ENCODE measurements at places on chromosomes 13 and 19. TPM values are rescaled to one million over a fixed set of nuclear protein-coding genes. Genes with fewer than 3 reads are reported as not detected.

The PRR22 gene
- 8.6 TPM for total RNA-seq

The C19orf85 gene
- total RNA-seq: not detected

The SCGB2B2 gene
- total RNA-seq: 0.73 TPM

The NLRP9 gene
- not detected for total RNA-seq

The COPE gene
- total RNA-seq: 124 TPM

The RAVER1 gene
- total RNA-seq: 56.1 TPM

The NCAN gene
- not detected for total RNA-seq

The EDNRB gene
- total RNA-seq: not detected

The NXNL1 gene
- not detected for total RNA-seq

GRCh38 chr19:46069806-46070341 is 29.1 kb upstream of the IGFL4 start:
- no peak overlapping the region for H3K27ac ChIP-seq
- H3K36me3 ChIP-seq: no peaks in the 10 kb centered on the region
- DNase-seq: no peak
- no peaks in the 10 kb centered on the region for H3K4me1 ChIP-seq
- H3K4me3 ChIP-seq: no peak overlapping the region

GRCh38 chr19:14072535-14073260 is at the start of gene MISP3:
Gene MISP3 (plus strand): TSS chr19:14072786. CDS start chr19:14073310, 524 bp downstream.
- H3K27ac ChIP-seq: peak within 1 kb of the TSS; percentile 50
- H3K4me3 ChIP-seq: peak within 1 kb of the TSS; percentile 91
- no peaks in the 10 kb centered on the region for H3K27me3 ChIP-seq
- no peaks in the 10 kb centered on the region for H3K36me3 ChIP-seq
- peaks cover 18% of the 10 kb centered on the region for H3K4me1 ChIP-seq

GRCh38 chr13:77725071-77725470 is 27.6 kb downstream of the SLAIN1 start:
- no peak for DNase-seq
- H3K4me3 ChIP-seq: no peak overlapping the region
- peaks cover 26% of the 10 kb centered on the region for H3K36me3 ChIP-seq
- no peaks in the 10 kb centered on the region for H3K27me3 ChIP-seq
- H3K4me1 ChIP-seq: peaks cover 4% of the 10 kb centered on the region
- H3K27ac ChIP-seq: no peak overlapping the region

- no peaks in the 10 kb centered on the region for H3K36me3 ChIP-seq
- peaks cover 8% of the 10 kb centered on the region for H3K4me1 ChIP-seq
- DNase-seq: no peak
- H3K27me3 ChIP-seq: no peaks in the 10 kb centered on the region
- no peak overlapping the region for H3K4me3 ChIP-seq
Observed at GRCh38 chr13:50712456-50712855, 131.0 kb downstream of the DLEU7 start.

DNA sequence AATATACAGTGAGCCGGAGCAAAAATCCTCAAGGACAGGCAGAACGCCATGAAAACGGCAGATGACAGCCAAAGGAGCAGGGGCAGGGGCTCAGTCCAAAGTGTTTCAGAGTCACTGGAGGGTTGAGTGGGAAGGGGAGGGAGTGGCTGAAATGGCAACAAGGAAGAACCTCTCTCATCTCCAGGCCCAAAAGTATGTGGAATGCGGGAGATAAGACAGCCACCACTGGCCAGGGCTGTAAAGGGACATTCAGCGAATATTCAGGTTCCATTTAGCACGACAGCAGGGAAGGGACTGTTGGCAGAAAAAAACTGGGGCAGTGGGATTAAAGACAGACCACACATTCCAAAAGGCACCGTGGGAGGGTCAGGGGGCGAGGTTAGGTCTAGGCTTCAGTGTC is 48.4 kb downstream of the USPL1 start:
- DNase-seq: no peak
- H3K4me3 ChIP-seq: no peak overlapping the region
- no peaks in the 10 kb centered on the region for H3K27me3 ChIP-seq

- H3K27ac ChIP-seq: peak overlapping the region; percentile 100
- H3K36me3 ChIP-seq: peaks cover 33% of the 10 kb centered on the region
- DNase-seq: peak; percentile 74
- peaks cover 4% of the 10 kb centered on the region for H3K4me1 ChIP-seq
Observed at GRCh38 chr19:50377051-50377461, 799 bp downstream of the NR1H2 start.

- no peaks in the 10 kb centered on the region for H3K4me1 ChIP-seq
- H3K4me3 ChIP-seq: no peak overlapping the region
- no peak for DNase-seq
- H3K36me3 ChIP-seq: no peaks in the 10 kb centered on the region
- H3K27me3 ChIP-seq: no peaks in the 10 kb centered on the region
- H3K27ac ChIP-seq: no peak overlapping the region
Observed at GRCh38 chr19:29535214-29535831, 9.5 kb downstream of the VSTM2B start.

DNA sequence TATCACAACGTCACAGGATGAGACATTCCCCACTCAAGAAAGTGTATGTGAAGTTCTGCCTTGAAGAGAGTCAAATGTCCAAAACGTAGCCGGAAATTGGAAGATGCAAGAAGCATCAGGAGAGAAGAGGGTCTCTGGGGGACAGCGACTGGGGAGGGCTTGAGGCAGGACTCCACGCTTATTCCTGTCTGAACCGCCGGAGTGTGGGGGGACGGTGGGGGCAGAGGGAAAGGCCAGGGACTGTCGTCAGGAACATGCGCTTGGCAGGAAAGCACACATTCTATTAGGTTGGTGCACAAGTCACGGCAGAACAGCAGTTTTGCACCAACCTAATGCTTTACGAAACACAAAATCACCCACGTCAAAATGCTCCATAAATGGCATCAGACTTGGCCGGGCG is 95.3 kb upstream of the TM9SF2 start:
- no peak overlapping the region for H3K27ac ChIP-seq
- peaks cover 17% of the 10 kb centered on the region for H3K36me3 ChIP-seq
- H3K4me1 ChIP-seq: peaks cover 6% of the 10 kb centered on the region
- DNase-seq: no peak

DNA sequence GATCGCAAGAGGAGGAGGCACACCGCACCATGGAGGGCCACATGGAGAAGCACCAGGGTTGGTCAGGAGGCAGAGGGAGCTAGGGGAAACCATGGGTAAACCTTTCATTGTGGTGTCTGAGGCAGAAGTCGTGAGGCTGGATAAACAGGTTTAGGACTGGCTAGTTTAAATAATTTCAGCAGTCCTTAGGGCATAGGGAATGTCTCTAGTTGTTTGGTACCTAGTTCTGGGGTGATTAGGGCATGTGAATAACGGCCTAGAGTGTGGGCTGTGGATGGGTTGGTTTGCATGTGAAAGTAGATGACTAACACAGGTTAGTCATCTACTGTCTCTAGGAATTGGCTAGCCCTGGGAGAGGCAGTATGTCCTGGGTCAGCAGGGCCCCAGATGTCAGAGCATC is 102.3 kb downstream of the STOML3 start:
- H3K27me3 ChIP-seq: no peaks in the 10 kb centered on the region
- H3K4me3 ChIP-seq: no peak overlapping the region
- no peaks in the 10 kb centered on the region for H3K36me3 ChIP-seq

DNA sequence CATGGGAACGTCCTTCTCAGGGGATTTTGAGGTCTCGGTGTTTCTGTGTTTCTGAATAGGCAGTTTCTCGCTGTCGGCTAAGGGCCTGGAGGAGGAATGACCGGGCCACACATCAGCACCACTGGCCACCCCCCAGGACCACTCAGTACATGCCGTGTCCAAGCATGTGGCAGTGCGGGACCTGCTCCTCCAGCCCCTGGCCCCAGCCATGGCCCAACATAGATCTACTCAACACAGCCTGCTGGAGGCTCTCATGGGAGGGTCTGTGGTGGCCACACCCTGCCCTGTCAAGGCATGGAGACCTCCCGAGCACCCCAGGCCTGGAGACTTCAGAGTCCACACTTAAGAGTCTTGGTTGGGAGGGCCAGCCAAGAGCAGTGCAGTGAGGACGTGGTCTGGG is 17.5 kb downstream of the IZUMO4 start:
- no peak overlapping the region for H3K4me3 ChIP-seq
- H3K4me1 ChIP-seq: no peaks in the 10 kb centered on the region
- no peak overlapping the region for H3K27ac ChIP-seq
- DNase-seq: no peak

DNA sequence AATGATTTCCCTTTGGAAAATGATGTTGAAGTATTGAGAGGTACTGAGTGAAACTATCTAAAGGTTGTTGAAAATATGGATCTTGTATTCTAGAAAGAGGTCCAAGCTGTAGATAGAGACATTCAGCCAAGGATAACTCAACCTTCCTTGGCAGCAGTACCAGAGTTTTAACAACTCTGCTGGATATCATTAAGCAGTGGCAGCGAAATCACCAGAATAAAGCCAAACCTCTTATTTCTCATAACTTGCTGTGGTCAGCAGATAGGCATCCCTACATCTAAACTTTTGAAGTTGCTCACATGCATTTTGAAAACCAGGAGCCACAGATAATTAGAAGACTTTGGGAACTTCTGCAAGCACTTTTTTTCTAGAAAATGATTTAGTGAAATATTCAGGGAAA is 559.8 kb downstream of the IRS2 start:
- H3K27ac ChIP-seq: no peak overlapping the region
- no peaks in the 10 kb centered on the region for H3K27me3 ChIP-seq
- DNase-seq: no peak
- H3K4me3 ChIP-seq: no peak overlapping the region

DNA sequence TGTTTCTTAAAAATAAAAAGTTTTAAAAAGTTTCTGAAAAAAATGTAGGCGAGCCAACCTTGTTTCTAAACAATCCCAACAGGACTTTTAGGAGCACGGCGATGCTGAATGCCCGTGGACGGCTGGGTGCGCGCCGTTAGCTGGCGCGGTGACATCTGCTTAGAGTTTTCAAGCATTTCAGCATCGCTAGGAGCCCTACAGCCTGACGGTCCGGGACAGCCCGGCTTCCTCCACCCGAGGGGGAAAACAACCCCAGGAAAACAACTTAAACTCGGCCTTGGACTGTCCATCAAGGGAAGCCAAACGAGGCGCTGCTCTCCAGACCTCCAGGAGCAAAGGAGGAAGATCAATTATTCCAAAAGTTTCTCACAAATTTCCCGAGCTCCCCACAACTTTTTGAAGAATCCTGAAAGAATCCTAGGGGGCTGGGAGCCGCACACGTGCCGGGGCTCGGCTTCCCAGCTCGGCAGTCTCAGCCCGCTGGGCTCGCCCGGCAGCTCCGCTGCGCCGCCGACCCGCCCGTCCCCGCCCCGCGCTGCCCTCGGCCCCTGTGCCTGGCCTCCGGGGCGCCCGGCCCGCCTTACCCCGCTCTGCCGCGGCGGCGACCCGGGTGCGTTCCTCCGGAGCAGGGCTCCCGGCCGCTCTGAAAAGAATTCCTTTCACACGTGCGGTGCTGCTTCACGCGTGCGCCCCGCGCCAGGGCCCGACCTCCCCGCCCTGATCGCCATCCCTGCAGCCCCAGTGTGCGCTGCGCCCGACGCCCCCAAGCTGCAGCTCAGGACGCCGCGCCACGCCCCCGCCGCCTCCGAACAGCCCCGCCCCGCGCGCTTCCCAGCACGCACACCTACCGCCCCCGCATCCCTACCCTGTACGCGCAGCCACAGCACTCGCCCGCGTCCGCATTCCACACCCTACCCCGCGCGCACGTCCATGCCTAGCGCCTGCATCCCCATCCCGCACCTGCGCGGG is at the start of gene GJA3:
Gene GJA3 (minus strand): TSS at position 747 of the 969 bp plus-strand sequence. CDS start 17,764 bp downstream, outside the sequence.
- peak; percentile 33 for DNase-seq
- no peak within 1 kb of the TSS for H3K27ac ChIP-seq
- no peaks in the 10 kb centered on the region for H3K36me3 ChIP-seq
- H3K27me3 ChIP-seq: no peaks in the 10 kb centered on the region
- H3K4me1 ChIP-seq: peaks cover 6% of the 10 kb centered on the region
- H3K4me3 ChIP-seq: peak within 1 kb of the TSS; percentile 43

DNA sequence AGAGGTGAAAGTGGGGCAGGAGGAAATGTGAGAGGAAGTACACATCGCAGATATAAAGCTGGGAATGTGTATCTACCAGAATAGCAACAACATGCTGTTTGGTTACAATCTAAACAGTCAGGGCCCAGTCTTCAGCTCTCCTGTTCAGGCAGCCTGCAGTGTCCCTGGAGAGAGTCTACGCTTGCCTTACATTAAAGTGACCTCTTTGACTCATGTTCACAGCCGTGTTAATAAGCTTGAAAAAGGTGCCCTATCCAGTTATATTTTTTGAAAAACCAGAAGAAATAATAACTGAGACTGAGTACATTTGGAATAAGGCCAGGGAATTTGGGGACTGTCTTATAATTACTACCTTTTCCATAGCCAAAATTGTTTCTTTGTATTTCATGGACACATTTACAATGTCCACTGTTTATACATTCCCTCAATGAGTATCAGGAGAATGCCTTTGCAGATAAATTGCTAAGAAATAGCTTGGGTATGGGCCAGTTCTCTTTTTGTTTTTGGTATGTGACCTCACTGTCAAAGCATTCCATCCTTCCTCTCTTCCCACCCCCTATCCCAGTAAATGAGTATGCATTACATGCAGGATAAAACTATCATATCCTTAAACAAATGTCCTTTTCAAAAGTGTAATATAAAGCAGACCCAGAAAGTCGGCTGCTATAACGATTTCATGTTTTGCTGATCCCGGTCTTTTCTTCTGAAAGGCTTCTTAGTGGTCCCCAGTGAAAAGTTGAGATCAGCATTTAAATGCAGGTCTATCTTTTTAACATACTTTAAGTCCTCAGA is 82.6 kb downstream of the PCDH9 start:
- H3K4me1 ChIP-seq: no peaks in the 10 kb centered on the region
- H3K27ac ChIP-seq: no peak overlapping the region
- H3K36me3 ChIP-seq: no peaks in the 10 kb centered on the region
- no peaks in the 10 kb centered on the region for H3K27me3 ChIP-seq
- no peak overlapping the region for H3K4me3 ChIP-seq

- DNase-seq: no peak
- no peaks in the 10 kb centered on the region for H3K36me3 ChIP-seq
- no peaks in the 10 kb centered on the region for H3K4me1 ChIP-seq
- no peak overlapping the region for H3K4me3 ChIP-seq
Observed at GRCh38 chr13:94065741-94066140, 413.7 kb downstream of the DCT start.

DNA sequence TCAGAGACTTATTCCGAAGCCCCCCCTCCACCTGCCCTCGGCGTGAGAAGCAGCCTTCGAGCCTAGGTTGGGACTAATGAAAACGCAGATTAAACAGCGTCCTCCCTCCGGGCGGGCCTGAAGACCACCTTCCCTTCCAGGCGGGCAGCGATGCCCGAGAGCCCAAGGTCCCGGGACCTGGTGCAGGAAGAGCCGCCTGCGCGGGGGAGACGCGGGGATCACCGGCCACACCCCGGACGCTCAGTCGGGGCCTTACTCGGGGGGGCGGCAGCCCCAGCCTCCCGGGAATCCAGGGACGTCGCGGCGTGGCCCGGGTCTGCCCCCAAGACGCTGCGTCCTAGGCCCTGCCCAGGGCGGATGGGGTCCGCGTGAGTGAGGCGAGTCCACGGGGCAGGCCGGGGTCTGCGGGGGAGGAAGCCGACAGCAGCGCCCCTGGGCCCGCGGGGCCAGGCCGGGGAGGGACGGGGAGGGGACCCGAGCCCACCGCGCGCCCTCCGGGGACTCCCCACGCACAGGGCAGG is 33.3 kb upstream of the SPACA7 start:
- no peaks in the 10 kb centered on the region for H3K36me3 ChIP-seq
- no peaks in the 10 kb centered on the region for H3K4me1 ChIP-seq
- H3K27ac ChIP-seq: no peak overlapping the region
- no peak overlapping the region for H3K4me3 ChIP-seq
- H3K27me3 ChIP-seq: no peaks in the 10 kb centered on the region

GRCh38 chr13:85520445-85520844 is 278.8 kb downstream of the SLITRK6 start:
- no peak overlapping the region for H3K27ac ChIP-seq
- no peaks in the 10 kb centered on the region for H3K36me3 ChIP-seq
- no peak overlapping the region for H3K4me3 ChIP-seq
- H3K4me1 ChIP-seq: no peaks in the 10 kb centered on the region

GRCh38 chr13:91491980-91492379 is 93.6 kb downstream of the GPC5 start:
- no peak overlapping the region for H3K4me3 ChIP-seq
- no peaks in the 10 kb centered on the region for H3K27me3 ChIP-seq
- no peaks in the 10 kb centered on the region for H3K36me3 ChIP-seq
- H3K4me1 ChIP-seq: no peaks in the 10 kb centered on the region

Measured in naive thymus-derived CD4-positive, alpha-beta T cell (primary cell).